ENCODE measurements at places on chromosomes 5 and 9.

GRCh38 chr5:72463449-72464052, 43.7 kb downstream of the ZNF366 start:
- no peak for DNase-seq

DNA sequence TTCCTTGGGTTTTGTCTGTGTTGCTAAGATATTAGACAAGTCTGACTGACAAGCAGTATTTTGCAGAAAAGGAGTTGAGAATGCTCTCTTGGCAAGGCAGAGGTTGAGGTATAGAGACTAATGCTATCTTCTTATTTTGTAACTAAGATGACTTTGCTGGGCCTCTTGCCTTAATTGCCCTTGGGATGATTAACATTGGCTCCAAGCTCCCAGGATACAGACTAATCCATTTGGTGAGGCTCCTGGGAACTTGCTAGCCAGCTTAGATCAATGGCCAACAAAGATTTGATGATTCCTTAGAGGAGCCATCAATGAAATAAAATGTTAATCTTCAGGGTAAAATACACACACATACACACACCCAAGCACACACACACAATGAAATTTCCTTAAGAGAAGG, 28.7 kb upstream of the AP3B1 start:
- DNase-seq: no peak

GRCh38 chr5:142078221-142078620, 30.4 kb upstream of the NDFIP1 start:
- DNase-seq: no peak

- DNase-seq: peak; percentile 52
These were observed 128.2 kb downstream of the TMEM161B start for GRCh38 chr5:88140396-88140855.

DNA sequence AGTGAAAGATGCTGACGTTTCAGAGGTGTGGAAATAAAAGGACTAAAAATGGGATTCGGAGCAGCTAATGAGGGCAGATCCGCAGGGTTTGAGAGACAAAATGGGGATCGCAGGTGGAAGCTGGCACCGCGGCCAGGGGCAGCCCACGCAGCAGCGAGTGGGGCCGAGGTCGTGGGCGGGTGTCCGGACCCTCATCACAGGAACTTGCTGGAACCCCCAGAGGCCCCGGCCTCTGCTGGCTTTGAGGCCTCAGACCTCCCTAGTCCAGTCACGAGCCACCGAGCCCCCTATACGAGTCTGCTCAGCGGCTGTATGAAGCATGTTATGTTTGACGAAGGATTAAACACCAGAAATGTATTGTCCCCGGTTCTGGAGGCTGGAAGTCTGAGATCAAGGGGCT, 45.8 kb upstream of the FCN1 start:
- peak; percentile 22 for DNase-seq

DNA sequence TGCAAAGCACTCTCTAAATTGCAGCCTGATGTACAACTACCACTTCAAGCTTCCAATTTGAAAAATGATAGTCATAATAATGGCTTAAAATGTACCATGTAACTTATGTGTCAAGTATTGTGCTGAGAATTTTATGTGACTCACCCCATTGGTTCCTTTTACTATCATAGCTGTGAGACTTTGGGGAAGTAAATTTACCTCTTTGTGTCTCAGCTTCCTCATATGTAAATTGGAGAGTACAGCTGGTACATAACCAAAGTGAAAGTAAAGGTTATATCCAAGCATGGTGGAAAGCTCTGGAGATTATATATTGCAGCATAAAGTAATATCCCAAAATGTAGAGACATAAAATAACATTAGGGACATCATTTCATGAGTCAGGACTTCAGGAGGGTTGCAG, 2200.4 kb upstream of the C9orf72 start:
- DNase-seq: no peak

DNA sequence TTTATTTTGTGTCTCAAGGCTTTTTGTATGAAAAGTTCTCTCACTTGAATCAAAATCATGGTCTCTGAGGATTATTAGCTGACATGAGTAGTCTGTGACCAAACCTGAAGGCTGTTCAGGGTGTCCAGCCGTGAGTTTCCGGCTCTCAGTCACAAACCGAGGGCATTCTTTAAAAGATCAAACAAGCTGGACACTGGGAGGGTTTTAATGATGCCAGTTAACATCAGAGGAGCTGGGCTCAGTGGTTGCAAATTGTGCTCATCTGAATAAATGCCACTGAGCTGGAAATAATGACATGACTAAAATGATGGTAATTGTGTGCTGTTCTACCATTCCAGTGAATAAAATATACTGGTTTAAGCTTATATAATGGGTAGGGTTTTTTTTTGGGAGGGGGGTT, 153.1 kb downstream of the FOCAD start:
- no peak for DNase-seq

- no peak for DNase-seq
These were observed 413.6 kb upstream of the DAP start for GRCh38 chr5:11174591-11174990.

DNA sequence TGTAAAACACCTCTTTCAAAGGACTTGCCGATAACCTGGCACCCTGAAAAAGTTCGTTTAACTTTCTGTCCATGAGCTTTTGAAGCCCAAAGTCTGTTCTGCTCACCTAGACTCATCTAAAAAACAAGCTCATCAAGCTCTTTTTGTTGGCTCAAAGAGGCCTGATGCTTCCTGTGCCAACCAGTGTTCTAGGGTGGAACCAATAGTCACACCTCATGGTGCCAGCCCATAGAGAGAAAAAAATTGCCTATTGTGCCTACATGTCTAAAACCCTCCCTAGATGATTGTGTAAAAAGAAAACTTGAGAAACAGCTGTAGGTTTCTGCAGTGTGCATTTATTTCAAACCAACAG, 4.7 kb downstream of the SH3RF2 start:
- DNase-seq: no peak

GRCh38 chr9:94931740-94932139, 205.2 kb downstream of the AOPEP start:
- DNase-seq: no peak

DNA sequence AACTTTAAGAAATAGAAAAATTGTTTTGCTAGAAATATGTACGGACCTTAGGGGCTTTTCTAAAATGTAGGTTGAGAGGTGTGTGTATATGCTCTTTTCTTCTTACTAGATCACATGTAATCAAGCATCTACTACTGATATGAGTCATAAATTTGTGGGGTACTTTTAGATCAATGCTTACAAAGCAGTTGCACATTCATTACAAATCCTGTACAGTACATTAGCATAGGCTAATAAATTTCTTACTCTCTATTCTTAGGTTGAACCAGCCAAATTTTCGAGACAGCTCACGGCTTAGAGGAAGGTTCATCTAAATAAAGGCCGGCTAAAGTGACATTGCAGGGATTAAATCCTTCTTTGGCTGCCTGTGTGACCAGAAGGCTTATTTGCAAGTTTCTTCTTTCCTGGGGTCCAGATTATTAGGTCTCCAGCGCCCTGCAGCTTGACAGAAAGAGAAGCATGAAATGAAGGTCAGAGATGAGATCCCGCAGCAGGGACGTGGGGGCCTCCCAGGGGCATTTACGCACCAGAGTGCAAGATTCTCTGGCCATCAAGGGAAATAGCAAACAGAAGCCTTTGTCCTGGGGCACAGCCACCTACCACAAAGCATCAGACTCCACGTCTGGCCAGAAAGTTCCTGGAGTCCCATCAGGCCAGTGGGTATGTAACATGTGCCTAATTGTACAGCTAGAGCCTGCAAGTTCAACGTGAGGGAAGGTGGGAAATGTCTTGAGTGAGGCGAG, 53.0 kb downstream of the NIM1K start:
- no peak for DNase-seq

DNA sequence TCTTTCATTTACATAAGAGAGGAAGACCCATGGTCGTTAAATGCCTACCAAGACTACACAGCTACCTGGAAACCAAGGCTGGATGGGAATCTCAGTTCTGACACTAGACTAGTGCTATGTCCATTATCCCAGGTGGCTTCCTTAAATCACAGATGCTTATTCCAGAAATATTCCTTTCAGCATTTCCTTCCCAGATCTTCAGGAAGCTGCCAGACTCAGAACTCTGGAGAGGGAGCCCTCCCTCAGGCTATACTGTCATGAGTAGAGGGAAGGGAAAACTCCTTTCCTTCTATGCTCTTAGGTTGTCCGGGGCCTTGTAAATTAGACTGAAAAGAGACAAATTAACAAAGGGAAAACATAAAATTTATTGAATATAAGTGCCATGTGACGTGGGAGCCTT, 20.8 kb downstream of the FREM1 start:
- no peak for DNase-seq
